ENCODE measurements at places on chromosomes 5 and 9.

DNA sequence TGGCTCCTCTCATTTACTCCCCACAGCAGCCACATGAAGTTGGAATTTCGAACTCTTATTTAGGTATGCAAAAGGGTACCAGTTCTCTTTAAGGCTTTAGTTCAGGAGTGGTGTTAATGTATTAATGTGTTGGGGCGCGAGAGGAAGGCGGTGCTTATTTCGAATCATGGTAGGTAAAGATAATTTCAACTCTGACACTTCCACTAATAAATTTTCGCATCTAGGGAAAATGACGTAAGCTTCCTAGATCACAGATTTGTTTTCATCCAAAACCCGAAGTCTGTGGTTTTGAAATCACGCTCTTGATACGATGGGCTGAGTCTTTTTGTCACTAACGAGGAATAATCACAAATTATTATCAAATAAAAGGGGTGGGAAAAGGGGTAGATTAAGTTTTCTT is 681 bp downstream of the PPWD1 start:
- no peak for DNase-seq

- DNase-seq: no peak
Measured at GRCh38 chr9:12091865-12092527, 601.2 kb upstream of the TYRP1 start.

DNA sequence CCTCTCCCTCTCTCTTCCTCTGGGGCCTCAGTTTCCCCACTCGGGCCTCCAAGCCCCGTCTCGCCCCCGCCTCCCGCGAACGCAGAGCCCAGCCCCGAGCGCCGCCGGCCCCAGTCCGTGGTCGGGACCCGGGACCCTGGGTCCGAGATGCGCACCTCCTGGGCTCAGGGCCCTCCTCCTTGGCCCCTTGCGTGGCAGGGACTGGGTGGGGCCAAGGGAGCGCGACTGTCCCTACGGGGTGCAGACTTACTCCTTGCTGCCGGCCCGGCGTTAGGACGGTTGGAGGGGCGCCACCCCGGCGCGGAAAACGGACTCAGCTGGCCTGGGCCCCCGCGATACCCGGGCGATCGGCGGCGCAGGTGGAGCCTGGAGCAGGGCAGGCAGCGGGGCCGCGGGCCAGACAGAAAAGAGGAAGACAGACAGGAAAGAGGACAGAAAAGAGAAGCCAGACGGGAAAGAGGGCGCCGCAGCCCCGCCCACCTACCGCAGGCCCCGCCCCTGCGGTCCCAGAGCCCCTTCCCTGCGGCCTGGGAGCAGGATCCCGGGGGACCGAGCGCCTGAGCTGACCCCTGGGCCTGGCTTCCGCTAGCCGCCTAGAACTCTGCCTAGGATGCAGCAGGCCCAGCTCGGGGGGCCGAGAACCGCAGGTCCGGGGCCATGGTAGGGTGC is at the start of gene GBGT1:
TSS of gene GBGT1 (minus strand) at position 411 of the 669 bp plus-strand sequence. CDS start 1,502 bp downstream, outside the sequence.
- no peak for DNase-seq

DNA sequence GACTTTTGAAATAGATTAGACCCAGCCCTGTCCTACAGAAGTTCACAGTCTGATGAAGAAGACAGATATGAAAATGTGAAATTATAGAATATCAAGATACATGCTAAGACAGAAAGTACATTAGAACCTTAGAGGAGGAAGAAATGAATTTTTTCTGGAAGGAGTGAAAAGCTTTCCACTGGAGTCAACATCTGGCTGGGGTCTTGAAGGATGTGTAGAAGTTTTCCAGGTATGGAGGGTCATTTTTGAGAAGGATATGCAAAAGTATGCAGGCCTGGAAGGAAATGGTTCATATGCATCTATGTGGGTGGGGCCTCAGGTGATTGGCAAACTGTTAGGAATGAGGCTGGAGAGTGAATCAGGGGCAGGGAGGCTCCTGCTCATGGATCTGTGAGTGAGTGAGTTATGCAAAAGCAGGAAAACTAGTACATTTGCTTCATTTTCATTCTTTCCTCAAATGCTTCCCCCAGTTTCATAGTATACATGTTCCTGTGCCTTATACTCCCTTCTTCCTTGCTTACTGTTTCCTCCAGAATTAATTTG is 142.3 kb downstream of the GRIA1 start:
- DNase-seq: no peak

GRCh38 chr5:152900332-152900731 is 495.3 kb upstream of the NMUR2 start:
- DNase-seq: no peak

DNA sequence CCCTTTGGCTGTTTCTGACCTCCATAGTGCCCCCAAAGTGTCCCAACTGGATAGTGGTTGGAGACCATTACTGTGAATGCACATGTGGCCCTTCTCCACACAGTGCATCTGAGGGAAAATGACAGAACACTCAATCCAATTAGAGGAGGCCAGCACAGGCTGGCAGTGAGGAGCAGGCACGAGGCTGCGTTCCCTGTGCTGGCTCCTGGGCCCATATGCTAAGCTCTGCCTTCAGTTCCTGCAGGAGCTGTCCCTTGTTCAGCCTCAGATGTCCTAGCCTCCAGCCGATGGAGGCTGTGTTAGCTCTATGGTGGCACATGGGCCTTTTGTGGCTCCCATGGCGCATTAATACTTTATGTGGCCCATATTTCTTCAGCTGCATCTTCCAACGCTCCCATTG is 35.8 kb downstream of the ALG2 start:
- DNase-seq: no peak

GRCh38 chr5:66454186-66455078 is 141.8 kb upstream of the MAST4 start:
- DNase-seq: no peak

DNA sequence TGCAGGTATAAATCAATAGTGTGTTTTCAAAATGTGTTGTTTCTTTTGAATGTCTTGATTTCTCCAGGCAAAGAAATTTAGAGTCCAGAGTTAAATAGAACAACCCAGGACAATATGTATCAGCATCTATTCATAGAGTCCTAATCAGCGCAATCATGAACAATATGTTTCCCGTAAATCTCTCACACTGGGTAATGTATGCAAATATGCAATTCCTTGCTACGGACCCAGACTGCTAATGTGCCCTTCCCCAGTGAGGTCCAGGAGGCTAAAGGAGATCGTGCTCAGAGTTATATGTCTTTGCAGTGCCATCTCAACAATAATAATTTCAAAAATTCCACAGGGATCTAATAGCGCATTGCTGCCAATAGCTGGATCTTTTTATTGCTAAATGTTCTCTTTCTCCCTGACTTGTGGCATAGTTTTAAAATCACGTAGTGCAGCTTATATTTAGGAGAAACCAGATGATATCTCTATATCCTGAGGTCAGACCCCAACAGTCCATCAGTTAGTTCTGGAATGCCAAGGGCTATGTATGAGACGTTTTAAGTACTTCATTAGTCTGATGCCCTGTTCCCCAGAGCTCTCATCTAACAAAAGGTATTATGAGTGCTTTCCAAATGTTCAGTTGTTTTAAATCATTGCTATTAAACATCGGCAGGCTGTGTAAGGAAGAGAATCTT is 145.1 kb downstream of the MARCHF11 start:
- no peak for DNase-seq

- DNase-seq: no peak
Measured at GRCh38 chr5:171728686-171729085, 56.9 kb upstream of the SMIM23 start.

DNA sequence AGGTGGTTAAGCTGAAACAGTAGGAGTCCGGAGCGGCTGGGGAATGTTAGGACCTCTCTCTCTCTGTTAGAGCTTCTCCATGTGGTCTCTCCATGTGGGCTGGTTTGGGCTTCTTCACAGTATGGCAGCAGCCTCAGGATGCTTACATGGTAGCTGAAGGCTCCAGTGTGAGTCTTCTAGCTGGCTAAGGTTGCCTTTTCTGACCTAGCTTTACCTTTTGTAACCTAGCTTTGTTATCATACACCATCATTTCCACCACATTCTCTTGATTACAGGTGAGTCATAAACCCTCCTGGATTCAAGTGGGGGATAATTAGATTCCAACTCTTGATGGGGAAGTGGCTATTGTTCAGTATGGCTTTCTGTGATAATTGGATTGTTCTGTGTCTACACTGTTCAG is 98.5 kb downstream of the MTREX start:
- no peak for DNase-seq

DNA sequence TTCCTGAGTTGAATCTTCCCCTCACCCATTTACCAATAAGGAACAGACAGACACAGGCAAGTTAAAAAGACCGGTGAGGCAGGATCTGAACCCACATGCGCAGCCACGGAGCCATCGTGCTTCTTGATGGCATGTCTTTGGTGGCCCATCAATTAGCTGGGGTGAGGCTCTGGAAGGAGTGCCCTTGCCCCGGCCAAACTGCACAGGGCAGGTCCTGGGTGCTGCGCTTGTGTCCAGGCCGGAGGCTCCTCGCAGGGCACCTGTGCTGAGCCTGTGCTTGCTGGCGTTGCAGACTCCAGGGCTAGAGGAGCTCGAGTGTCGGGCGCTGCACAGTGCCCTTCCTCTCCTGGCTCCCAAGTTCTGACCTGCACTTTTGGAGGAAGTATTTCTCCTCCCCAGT is 66.4 kb downstream of the PSMB7 start:
- DNase-seq: no peak

DNA sequence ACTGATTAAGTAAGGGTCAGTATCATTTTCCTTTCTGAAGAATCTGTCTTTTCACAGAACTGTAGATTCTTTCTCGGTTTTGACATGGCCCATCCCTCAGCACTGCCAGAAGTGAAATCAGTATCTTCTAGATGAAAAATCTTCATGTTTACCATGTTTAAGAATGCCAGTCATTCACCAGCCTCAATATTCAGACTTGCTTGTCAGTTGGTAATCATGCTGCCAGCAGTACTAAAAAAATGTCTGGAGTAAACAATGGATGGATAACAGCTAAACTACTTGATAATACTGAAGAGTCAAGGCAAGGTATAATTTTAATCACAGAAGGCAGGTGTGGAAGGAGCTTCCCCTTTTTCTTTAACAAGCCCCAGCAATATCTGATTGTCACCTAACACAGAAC is 306.8 kb upstream of the DMAC1 start:
- DNase-seq: no peak

DNA sequence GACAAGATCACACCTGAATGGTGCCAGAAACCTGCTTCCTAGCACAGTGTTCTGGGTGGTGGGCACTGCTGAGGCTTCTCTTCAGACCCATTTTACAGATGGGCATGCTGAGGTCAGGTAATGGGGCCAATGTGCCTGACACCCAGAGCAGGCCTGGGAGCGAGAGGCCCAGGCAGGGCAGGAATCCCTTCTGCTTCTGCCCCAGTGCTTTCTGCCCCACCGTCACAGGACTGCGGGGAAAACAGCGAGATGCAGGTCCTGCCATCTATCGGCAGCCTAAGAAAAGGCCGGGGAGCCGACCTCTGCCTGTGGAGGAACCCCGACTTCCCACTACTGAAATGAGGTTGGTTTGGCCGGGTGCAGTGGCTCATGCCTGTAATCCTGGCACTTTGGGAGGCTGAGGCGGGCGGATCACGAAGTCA is 22.8 kb upstream of the RNU6ATAC start:
- DNase-seq: no peak

DNA sequence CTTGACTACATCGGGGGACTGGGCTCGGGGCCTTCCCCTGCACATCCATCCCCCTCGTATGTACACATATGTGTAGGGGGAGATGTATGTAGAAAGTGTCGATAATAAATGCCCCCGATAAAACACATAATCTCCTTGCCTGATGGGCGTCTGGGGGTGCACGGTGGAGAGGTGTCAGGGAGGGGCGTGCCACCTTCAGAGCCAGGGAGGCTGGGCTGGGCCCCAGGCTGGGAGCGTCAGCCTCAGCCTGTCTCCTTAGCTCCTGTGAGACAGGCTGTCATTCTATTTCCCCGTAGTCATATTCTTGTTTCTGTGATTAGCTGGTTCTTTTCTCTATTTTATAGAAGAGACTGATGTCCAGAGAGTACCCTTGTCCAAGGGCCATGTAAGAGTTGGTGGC is 4.7 kb upstream of the RXRA start:
- DNase-seq: no peak

DNA sequence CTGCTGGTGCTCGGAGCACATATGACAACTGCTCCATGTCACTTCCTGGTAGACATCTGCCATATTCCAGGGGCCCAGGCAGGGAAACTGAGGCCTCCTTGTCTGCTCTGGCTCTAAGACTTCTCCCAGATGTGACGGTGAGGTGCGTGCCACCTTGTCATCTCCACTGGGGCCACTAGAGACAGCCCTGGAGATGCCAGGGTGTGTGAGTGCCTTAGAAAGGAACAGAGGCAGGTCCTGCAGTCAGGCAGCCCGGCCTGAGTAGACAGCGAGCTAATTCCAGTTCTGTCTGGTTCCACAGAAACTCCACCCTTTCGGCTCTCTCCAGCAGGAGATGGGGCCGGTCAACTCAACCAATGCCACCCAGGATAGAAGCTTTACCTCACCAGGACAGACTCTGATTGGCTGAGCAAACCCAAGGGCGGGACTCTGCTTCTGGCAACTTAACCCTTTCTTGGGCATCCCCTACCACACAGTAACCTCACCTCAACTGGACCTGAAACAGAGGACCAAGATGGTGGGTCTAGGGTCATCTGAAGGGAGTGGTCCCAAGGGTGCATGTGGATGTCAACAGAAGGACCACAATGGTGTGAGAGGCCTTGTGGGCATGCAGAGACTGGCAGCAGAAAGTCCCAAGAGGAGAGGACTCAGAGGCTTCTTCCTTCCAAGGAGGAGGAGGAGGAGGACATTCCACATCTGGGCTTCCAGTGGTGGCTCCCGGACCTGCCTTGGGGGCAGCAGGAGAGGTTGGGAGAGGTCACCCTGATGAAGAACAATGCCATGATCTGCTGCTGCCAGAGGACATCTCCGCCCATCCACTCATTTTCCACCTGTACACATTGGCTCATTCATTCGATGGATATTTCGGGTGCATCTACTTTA is 77.7 kb downstream of the RGS3 start:
- no peak for DNase-seq

GRCh38 chr9:682633-683508 is 158.6 kb upstream of the DMRT1 start:
- no peak for DNase-seq

Measured in activated T-helper 1 cell treated with Interleukin-2 at 50 U/mL for 16 hours (primary cell).